ENCODE measurements at places on chromosomes 6 and 20. TPM values are rescaled to one million over a fixed set of nuclear protein-coding genes. Genes with fewer than 3 reads are reported as not detected.

Gene EBF4
- not detected for total RNA-seq

Gene SCRT2
- total RNA-seq: not detected

Gene ABHD16A
- total RNA-seq: 24.8 TPM

Gene SLC22A16
- not detected for total RNA-seq

Gene FAM83C
- total RNA-seq: not detected

Gene FAM110A
- 6.5 TPM for total RNA-seq

Gene CST7
- not detected for total RNA-seq

Gene GDAP1L1
- total RNA-seq: not detected

Gene ADGRF5
- 1.5 TPM for total RNA-seq

Gene POM121L2
- total RNA-seq: not detected

Gene LPA
- total RNA-seq: not detected

Gene IL17A
- total RNA-seq: not detected

Gene SFTA2
- not detected for total RNA-seq

Gene RAET1L
- 2.6 TPM for total RNA-seq

Gene PRSS16
- 4.8 TPM for total RNA-seq

Gene HLA-A
- 217 TPM for total RNA-seq

Gene CRISP3
- not detected for total RNA-seq

Gene PHF20
- 39.7 TPM for total RNA-seq

Gene AVP
- total RNA-seq: not detected

Gene NUDT3
- 11.0 TPM for total RNA-seq

Gene SAPCD1
- 0.33 TPM for total RNA-seq

Gene LSM14B
- total RNA-seq: 39.1 TPM

Gene AGPAT4
- 15.8 TPM for total RNA-seq

Gene PLCB4
- total RNA-seq: 4.8 TPM

Gene ELOVL4
- total RNA-seq: 15.2 TPM

Gene LY86
- not detected for total RNA-seq

Gene RAMACL
- total RNA-seq: 3.8 TPM

Gene PSMB8
- total RNA-seq: 34.4 TPM

Gene SLC17A9
- not detected for total RNA-seq

All from mammary epithelial cell (primary cell).